GM19239 (cell line): ENCODE measurements at places on chromosomes 6 and 20.

- no peak for DNase-seq
Observed at GRCh38 chr6:101851911-101852310, 458.4 kb downstream of the GRIK2 start.

DNA sequence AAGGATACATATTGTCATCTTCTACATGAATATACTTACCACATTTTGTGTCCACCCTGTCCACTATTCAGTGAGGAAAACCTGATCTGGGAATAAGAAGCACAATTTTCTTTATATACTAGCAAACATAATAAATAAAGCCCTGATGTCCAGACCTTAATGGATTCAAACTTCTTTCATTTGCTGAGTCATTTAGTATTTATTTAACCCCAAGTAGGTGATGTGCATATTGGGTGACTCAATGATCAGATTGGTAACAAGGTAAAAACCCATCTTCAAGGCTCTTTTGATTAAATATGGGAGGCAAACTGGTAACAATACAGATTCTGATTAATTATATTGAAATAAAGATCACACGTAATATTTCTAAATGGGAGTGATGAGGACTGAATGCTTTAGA is 1159.8 kb upstream of the EYS start:
- DNase-seq, result no peak

DNA sequence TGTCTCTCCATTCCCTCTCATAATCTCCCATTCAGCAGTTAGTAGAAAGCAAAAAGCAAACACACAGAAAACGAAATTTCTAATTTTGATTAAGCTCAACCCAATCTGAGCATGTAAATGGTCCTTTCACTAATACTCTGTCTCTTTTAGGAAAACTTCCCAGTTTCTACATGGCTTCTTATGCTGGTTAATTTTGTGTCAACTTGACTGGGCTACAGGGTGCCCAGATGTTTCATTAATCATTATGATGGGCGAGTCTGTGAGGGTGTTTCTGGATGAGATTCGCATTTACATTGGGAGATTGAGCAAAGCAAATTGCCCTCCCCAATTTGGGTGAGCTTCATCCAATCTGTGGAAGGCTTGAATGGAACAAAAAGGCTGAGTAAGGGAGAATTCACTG is 142.2 kb downstream of the MBOAT1 start:
- DNase-seq, result no peak

DNA sequence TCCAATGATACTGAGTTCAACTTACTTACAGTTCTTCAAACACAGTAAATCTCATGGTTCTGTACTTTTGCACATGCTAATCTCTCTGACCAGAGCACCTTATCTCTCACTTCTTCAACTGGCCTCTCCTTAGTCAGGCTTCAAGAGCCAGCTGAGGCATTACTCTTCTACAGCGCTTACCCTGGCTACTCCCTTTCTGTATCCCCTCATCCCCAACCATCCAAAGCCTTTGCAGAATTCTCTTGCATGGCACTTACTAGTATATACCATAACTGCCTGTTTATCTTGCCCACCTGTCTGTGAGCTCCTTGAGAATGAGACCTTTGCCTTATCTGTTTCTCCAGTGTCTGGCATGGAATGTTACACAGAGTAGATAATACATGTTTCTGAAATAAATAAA is 49.2 kb downstream of the SESN1 start:
- no peak for DNase-seq

GRCh38 chr6:29680416-29680815 is 536 bp downstream of the ZFP57 start:
- no peak for DNase-seq
